ENCODE measurements at places on chromosomes 13 and 19.

DNA sequence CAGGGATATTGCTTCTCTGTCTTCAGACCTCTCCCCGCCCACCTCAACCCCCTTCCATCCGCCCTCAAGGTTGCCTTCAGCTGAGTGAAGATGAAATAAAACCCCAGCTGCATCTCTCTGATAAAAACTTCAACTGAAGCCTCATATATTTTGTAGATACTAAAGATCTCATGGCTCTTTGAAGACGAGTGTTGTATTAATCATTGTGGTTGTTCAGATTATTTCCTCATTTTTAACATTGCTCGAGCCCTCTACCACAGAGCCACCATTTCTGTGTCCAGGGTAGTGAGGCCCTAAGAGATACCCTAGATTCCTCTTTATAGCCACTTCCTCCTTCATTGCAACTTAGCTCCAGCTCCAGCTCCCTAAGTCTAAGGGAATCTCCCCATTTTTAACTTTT is 312.8 kb upstream of the ZNF507 start:
- H3K4me1 ChIP-seq, result no peaks in the 10 kb centered on the region
- no peaks in the 10 kb centered on the region for H3K27me3 ChIP-seq
- DNase-seq, result no peak
- H3K27ac ChIP-seq, result no peak overlapping the region
- no peaks in the 10 kb centered on the region for H3K36me3 ChIP-seq

DNA sequence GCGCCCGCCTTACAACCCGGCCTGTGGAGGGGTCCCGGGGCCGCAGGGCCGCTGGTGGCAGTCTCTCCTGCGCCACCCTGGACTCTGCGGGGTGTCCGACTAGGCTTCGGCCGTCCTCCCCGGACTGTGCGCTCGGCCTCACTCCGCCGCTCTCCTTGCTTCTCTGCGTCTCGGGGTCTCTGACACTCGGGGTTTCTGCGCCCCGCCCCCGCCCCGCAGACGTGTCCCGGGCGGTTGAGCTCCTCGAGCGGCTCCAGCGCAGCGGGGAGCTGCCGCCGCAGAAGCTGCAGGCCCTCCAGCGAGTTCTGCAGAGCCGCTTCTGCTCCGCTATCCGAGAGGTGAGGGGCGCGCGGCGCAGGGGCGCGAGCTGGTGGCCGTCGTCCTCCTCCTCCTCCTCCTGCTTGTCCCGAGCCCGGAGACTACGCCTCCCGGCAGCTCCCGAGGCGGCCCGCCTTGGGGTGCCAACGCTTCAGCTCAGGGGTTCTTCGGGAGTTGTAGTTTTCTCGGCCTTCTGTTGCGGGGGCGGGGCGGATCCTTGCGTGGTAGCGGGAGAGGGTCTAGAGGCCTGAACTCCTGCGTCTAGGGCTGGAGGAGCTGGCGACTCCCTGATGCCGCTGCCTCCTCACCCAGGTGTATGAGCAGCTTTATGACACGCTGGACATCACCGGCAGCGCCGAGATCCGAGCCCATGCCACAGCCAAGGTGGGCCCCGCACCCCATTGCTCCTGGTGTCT is 627 bp downstream of the LIN7B start:
- peaks cover 31% of the 10 kb centered on the region for H3K4me1 ChIP-seq
- peak; percentile 54 for DNase-seq
- H3K27ac ChIP-seq, result peak overlapping the region; percentile 13
- no peaks in the 10 kb centered on the region for H3K36me3 ChIP-seq

DNA sequence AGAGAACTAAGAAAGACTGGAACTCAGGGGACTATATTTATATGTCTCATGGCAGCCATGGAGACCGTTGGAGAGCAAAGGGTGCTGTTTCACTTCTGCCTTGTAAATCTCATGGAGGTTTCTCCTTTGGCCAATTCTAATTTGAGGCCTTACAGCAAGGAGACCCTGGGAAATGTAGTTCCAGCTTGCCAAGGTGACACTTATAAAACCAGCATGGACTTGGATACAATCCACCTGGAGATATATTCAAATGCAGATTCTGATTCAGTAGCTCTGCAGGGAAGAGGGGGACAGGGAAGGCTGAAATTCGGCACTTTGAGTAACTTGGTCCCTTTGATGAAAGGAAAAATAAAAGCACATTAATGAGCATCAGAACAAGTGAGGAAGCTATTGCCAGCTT is 90.0 kb downstream of the OXGR1 start:
- H3K4me3 ChIP-seq, result no peak overlapping the region
- H3K4me1 ChIP-seq, result no peaks in the 10 kb centered on the region
- H3K27me3 ChIP-seq, result no peaks in the 10 kb centered on the region
- no peak overlapping the region for H3K27ac ChIP-seq
- H3K36me3 ChIP-seq, result no peaks in the 10 kb centered on the region

- H3K4me3 ChIP-seq, result no peak overlapping the region
- peaks cover 26% of the 10 kb centered on the region for H3K4me1 ChIP-seq
- H3K36me3 ChIP-seq, result no peaks in the 10 kb centered on the region
These were observed 64.7 kb downstream of the CCDC70 start for GRCh38 chr13:51926528-51926885.

DNA sequence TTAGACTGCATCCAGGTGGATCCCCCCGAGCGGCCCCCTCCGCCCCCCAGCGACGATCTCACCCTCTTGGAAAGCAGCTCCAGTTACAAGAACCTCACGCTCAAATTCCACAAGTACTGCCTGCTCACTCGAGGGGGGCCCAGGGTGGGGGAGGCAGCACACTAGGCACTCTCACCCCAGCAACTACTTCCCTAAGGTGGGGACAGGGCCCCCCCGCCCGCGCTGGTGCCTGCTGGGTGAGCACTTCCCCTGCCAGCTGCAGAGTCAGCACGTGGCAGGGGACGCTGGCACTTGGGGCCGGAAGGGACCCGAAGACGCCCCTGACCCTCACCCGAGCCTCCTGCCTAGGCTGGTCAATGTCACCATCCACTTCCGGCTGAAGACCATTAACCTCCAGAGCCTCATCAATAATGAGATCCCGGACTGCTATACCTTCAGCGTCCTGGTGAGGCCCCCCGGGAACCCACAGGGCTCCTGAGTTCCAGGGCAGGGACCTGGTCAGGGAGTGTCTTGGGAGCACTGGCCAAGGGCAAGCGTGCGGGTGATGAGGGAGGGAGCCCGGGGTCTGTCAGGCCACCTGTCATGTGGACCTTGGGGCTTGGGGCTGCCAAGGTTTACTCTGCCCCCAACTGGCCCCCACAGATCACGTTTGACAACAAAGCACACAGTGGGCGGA is 5.2 kb downstream of the MCOLN1 start:
- no peak for DNase-seq
- no peaks in the 10 kb centered on the region for H3K27me3 ChIP-seq
- H3K4me1 ChIP-seq, result peaks cover 5% of the 10 kb centered on the region
- no peak overlapping the region for H3K4me3 ChIP-seq

GRCh38 chr13:112150352-112150751 is 83.4 kb downstream of the SOX1 start:
- H3K27me3 ChIP-seq, result no peaks in the 10 kb centered on the region
- H3K27ac ChIP-seq, result no peak overlapping the region
- no peak for DNase-seq
- H3K4me1 ChIP-seq, result no peaks in the 10 kb centered on the region
- H3K4me3 ChIP-seq, result no peak overlapping the region
- H3K36me3 ChIP-seq, result no peaks in the 10 kb centered on the region

GRCh38 chr13:111973605-111974340 is 93.2 kb upstream of the SOX1 start:
- H3K4me3 ChIP-seq, result no peak overlapping the region
- peaks cover 7% of the 10 kb centered on the region for H3K36me3 ChIP-seq
- H3K27me3 ChIP-seq, result peaks cover 2% of the 10 kb centered on the region
- H3K27ac ChIP-seq, result no peak overlapping the region
- no peaks in the 10 kb centered on the region for H3K4me1 ChIP-seq

DNA sequence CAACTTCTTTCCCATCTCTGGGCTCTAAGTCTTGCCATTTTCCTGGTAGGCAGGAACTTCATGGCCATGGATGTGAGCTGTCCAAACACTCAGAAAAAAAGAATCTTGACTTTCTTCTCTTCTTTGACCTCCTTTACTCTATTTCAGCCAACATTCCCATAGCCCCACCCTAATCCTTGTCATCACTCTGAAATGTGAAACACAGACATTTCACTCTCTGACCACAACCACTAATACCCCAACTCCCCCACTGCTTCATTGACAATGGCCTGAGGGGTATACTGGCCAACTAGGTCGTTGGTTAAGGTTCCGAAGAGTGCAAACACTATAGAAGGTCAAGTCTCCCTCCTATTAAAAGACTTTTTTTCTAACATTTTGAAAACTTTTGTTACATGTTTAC is 4.7 kb upstream of the CYP2A13 start:
- H3K4me3 ChIP-seq, result no peak overlapping the region
- H3K36me3 ChIP-seq, result no peaks in the 10 kb centered on the region
- peaks cover 36% of the 10 kb centered on the region for H3K27me3 ChIP-seq
- no peak overlapping the region for H3K27ac ChIP-seq
- no peaks in the 10 kb centered on the region for H3K4me1 ChIP-seq
- no peak for DNase-seq

GRCh38 chr19:14091813-14092462 is 1.4 kb upstream of the SAMD1 start:
- H3K4me1 ChIP-seq, result peaks cover 30% of the 10 kb centered on the region
- no peaks in the 10 kb centered on the region for H3K27me3 ChIP-seq
- DNase-seq, result peak; percentile 65

DNA sequence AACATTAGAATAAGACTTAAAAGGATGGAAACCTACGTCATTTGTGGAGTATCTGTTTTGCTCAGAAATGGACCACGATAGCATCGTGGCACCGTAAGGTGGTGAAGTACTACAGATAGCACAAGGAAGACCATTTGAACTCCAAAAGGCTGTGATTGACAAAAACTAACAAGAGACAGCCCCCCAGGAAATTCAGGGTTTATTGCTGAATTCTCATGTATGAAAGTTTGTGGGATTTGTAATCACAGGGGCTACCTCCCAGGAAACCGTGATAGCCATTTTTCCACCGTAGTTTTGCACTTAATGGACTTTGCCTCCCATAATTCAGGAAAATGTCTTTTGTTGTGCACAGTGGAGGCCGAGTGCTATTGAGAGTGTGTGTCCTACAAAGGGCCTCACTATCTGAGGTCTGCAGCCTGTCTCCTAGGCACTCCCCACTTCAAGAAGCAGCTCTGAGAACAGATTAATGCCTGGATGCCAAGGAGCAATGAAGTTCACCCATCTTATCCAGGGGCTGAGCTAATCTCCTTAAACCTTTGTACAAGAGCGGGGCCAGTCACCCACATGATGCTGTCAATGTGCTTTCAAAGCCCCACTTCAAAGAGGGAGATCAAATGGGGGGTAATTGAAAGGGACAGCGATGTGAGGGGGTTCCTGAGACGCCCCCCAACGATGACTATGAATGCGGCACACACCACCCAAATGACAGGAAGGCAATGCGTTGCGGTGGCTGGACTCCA is 182.6 kb downstream of the COL4A1 start:
- no peak for DNase-seq
- H3K4me1 ChIP-seq, result no peaks in the 10 kb centered on the region
- H3K27me3 ChIP-seq, result peaks cover 35% of the 10 kb centered on the region

DNA sequence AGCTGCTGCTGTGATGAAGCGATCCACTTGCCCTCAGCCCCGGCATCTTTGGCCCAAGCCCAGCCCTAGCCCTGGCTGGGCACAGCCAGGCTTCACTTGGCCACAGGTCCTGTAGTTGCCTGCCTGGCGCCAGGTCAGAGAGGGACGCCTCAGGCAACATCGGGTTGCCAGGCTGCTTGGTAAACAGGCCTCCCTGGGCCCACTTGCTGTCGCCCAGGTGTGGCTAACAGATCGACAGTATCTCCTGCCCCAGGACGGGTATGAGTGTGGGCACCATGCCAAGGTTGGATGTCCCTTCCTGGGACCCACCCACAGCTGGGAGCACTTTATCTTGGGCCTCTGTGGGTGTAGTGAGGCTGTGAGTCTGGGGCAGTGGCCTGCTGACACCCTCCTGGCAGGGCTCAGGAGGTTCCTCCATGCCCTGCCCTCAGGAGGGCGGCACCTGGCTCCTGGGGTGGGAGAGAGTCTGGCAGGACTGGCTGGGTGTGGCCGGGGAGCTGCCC is 27.8 kb downstream of the CARM1 start:
- H3K4me1 ChIP-seq, result peaks cover 10% of the 10 kb centered on the region
- no peak overlapping the region for H3K27ac ChIP-seq
- no peaks in the 10 kb centered on the region for H3K27me3 ChIP-seq
- peaks cover 4% of the 10 kb centered on the region for H3K36me3 ChIP-seq
- H3K4me3 ChIP-seq, result no peak overlapping the region

GRCh38 chr13:20702915-20703779 is at the start of gene IL17D:
Gene IL17D, plus strand, starts transcription at chr13:20703699. Its CDS starts 303 bp downstream, at chr13:20704002.
- H3K36me3 ChIP-seq, result no peaks in the 10 kb centered on the region
- H3K4me3 ChIP-seq, result peak within 1 kb of the TSS; percentile 80
- peak within 1 kb of the TSS; percentile 33 for H3K27ac ChIP-seq
- H3K4me1 ChIP-seq, result peaks cover 12% of the 10 kb centered on the region
- no peak for DNase-seq

DNA sequence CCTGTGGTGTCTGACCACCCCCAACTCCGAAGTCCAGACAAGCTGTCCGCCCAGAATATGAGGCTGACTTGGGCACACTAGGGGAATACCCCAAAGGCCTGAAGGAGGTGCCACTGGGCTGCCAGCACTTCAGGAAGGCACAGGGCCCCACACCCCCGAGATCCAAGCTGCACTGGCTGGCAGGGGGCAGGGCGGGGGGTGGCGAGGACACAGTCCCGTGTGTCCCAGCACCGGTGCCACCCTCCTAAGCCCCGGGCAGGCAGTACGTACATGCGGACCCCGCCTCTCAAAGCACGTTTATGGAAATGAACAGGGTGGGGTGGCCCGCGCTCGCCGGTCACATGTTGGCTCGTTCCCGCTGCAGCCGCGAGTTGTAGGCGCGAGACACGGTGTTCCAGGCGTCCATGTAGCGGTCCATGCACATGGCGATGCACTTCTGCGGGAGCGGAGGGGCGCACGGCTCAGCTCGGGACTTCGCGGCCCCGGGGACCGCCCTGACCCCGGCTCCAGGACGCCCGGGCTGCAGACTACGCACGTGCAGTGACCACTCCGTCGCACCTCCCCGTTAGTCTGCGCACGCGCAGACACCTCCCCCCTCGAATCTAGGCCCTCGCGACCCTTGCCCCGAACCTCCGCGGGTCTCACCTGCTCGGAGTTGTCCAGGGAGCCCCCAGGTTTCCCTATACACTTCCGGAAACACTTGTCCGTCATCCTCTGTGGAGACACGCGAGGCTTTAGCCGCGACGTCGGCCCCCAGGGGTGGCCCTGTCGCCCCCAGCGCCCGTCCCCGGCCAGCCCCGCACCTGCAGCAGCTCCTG is 566 bp downstream of the TIMM13 start:
- DNase-seq, result peak; percentile 61
- peak overlapping the region; percentile 96 for H3K27ac ChIP-seq
- H3K27me3 ChIP-seq, result no peaks in the 10 kb centered on the region
- H3K4me3 ChIP-seq, result peak overlapping the region; percentile 91

DNA sequence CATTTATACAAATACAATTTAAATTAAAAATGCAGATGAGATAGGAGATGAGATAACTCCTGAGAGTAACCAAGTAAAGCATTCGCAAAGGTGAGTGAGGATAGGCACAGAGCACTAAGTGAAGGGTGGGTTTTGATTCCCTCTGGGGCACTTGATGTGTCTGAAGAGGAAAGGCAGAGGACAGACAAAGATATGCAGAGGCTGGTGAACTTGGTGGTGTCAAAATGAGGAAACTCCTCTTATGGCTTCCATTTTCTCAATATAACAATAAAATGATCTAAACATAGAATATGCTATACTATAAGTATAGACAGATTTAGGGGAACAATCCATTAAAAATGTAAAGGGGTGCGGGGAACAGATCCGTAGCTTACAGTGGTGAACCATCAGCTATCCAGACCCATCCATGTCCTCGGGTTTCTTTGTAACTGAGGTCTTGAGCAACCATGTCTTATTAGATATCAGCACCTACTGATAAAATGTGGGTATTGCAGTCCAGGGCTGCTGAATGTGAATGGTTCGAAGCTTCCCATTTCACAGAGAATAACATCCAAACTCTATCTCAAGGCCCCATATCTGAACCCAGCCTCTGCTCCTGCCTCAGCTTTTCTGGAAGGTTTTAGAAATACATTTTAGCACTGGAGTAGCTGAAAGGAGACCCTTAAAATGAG is 73.9 kb upstream of the SLC10A2 start:
- H3K4me3 ChIP-seq, result no peak overlapping the region
- no peaks in the 10 kb centered on the region for H3K27me3 ChIP-seq
- H3K36me3 ChIP-seq, result no peaks in the 10 kb centered on the region
- H3K4me1 ChIP-seq, result no peaks in the 10 kb centered on the region

Data from activated CD4-positive, alpha-beta T cell treated with anti-CD3 and anti-CD28 coated beads, Interleukin-2, amount 10 ng/mL, durations not matched to agents 7 days and 5 days (primary cell).